ENCODE measurements at places on chromosomes 11 and 22.
A peak's percentile ranks its signal among the peaks of the same experiment; 100 is the strongest.

- peak; percentile 15 for DNase-seq
Measured at GRCh38 chr11:100830274-100830673, 143.2 kb downstream of the ARHGAP42 start.

DNA sequence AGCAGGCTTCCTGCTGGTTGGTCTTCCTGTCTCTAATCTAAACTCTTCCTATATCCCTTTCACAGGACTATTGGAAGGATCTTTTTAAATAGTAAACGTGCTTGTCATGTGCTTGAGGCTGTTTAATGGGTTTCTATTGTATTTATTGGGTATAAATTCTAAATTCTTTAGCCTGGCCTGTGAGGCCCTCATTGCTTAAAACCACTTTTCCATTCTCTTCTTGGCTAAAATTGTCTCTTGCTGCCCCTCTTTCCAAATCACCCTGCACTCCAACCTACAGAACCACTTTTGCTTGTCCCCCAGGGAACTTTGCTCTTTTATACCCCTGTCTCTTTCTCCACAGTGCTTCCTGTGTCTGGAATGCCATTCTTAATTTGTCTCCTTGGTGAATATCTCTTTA is 46.4 kb upstream of the MUC15 start:
- DNase-seq: no peak

- no peak for DNase-seq
Measured at GRCh38 chr11:59754494-59754858, 700 bp upstream of the STX3 start.

- DNase-seq: no peak
Measured at GRCh38 chr11:61580271-61580888, 496 bp downstream of the SYT7 start.

DNA sequence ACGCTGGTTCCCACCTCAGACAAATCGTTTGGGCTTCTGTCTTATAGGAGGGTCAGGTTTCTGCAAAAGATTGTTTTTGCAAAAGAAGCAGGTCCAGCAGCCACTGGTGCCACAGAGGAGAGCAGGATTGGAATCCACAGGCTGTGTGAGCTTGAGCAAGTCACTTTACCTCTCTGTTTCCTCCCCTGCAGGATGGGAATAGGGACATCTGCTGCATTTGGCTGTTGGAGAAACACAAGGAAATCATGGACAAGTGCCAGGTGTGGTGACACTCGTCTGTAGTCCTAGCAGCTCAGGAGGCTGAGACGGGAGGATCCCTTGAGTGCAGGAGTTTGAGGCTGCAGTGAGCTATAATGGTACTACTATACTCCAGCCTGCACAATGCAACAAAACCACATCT is 422.6 kb downstream of the MN1 start:
- DNase-seq: no peak

GRCh38 chr11:71119656-71120269 is 132.6 kb downstream of the SHANK2 start:
- DNase-seq: no peak

- DNase-seq: no peak
Measured at GRCh38 chr11:32100495-32100894, 9.6 kb downstream of the RCN1 start.

- DNase-seq: no peak
Measured at GRCh38 chr11:36077886-36078685, 134.2 kb downstream of the LDLRAD3 start.

DNA sequence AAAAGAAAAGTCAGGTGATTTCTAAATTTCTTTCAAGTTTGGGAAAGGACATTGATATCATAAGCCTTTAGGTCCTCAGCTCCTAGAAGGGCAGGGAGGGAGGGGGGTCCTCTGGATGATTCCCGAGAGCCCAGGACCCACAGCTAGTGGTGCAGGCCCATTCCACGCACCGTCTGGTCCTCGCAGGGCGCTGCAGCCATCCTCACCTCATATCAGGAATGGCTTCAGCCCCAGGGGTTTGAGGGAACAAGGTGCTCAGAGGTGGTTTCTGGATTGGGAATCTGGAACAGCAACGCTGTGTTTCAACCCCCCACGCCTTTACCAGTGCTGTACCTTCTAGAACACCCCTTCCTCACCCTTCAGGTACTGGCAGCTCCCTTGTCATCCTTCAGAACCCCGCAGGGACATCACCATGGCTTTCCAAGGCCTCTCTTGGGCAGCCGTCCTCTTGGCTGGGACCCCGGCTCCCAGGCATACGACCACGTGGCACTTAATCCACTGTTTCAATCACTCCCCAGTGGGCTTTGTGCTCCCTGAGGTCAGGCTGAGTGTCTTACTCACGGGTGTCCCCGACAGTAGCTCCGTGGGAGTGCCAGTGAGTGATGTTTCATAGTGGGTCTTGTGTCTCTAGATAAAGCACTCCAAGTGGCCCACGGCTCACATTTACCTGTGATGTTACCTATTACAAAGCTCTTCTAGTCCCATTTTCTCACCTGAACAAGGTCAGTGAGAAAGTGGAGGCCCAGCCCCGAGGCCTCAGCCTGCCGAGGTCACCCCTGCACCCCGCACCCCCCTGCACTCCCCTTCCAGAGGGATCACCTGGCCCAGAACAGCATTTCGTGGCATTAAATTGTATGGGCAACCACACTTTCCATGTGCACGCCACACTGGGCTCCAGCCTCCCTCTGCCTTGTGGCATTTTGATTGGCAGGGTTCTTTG is 93.9 kb downstream of the MORC2 start:
- DNase-seq: no peak

- no peak for DNase-seq
Measured at GRCh38 chr11:83480811-83481210, 194.6 kb upstream of the CCDC90B start.

DNA sequence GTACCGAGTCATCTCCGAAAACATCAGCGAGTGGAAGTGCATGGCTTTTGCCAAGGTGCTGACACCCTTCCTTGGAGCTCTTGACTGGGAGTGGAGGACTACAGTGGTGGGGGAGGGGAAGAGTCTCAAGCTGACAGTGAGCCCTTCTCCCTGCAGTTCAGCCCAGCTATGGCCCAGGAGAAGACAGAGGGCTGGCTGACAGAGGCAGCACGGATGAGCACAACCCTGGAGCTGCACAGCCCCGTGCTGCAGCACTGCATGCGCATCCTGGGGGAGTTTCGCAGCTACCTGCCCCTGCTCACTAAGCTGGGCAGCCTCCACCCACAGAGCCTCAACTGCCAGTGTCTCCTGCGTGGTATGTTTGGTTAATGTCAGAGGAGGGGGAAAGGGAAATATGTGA is 41.4 kb downstream of the DNHD1 start:
- DNase-seq: no peak

DNA sequence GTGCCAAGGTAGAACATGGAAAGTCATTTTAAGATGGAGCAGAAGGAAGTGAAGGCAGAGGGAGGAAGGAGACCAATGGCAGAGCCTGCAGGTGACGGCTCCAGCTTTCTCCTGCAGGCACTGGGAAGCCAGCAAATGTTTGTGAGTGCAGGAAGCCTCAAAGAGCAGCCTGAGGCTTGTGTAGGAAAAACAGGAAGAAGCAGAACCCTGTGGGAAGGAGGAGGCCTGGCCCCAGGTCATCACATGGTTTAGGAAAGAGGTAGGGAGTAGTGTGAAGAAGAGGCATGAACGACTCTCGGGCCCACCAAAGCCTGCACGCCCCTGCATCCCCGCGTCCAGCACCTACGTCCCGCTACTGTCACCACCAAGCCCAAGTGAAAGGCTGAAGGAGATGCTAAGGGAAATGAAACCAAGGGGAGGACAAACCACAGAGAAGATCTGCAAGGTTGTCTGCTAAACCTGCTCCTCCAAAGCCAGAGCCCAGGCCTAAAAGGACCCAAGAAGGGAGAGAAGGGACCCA is 151.5 kb downstream of the CHST1 start:
- no peak for DNase-seq

GRCh38 chr22:37609240-37610152 is 862 bp downstream of the GGA1 start:
- DNase-seq: no peak

DNA sequence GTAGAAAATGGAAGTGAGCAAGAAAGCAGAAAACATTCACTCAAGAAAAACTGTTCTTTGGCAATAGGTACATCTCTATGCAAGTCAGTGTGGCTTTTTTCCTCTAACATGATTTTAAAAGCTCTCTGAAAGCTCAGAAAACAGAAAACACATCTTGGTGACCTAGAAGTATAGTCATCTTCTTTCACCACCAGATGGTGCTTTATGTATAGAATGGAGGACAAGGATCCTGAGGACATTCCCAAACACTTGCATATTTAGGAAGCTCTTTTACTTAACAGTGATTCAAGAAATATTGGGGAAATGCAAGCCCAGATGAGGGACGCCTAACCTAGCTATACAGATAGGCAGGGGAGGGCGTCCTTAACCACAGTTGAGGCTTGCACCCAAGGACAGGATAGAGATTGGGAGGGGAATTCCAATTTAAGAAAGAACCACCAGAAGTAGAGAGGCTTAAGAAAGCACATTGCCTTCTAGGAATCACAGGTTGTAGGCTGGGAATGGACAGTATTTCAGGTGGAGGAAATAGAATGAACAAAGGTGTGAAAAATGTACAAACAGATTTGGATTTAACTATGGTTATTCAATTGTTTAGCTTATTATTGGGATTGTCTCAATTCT is 13.8 kb upstream of the CCDC81 start:
- DNase-seq: no peak

DNA sequence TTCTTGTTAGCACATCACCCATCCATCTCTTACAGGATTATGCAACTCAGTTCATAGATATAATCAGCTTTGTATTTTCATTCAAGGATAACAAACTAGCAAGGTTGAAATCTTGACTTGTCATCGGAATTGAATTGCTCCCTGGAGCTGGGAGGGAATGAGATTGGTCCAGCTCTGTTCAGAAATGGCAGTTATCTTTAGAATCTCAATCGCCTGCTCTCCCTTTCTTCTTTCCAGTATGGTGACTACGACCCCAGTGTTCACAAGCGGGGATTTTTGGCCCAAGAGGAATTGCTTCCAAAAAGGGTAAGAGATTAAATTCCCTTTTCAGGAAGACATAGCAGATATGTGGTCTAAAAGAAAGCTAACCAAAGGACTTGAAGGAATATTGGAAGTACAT is 51.0 kb downstream of the NF2 start:
- no peak for DNase-seq

DNA sequence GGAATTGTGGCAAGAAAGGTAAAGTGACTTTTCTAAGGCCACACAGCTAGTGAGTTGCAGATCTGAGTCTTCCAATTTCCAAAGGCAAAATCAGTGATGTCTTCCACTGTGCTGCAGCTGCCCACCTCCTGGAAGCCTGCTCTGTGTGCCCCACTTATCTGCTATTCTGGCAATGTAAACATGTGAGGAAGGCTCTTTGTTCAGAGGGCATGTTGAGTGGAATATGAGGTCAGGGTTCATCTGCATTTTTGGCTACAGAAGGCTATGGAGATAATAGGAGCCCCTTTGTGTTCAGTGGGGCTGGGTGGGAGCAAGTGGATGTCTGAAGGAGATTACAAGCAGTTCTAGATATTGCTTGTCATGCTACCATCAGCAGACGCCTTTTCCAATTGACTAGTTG is 396.2 kb downstream of the BUD13 start:
- DNase-seq: no peak

DNA sequence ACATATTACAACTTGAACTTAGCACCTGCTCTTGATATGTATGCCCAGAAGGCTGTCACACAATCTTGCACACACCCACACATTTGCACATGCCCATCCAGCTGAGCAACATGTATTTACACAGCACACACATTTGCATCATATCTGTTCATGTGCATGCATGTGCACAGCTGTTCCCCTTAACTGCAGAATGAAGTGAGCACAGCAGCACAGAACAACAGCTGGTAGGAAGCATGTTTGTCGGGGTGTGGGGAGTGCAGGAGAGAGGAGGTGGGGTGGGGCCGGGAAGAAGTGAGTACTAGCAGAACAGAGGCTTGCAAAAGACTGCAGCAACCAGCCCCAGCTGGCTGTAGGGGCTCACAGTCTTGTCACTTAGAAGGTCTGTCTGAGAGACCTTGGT is 296.5 kb downstream of the KIRREL3 start:
- no peak for DNase-seq

- DNase-seq: peak; percentile 86
Measured at GRCh38 chr11:31958076-31958735, 132.7 kb upstream of the RCN1 start.

DNA sequence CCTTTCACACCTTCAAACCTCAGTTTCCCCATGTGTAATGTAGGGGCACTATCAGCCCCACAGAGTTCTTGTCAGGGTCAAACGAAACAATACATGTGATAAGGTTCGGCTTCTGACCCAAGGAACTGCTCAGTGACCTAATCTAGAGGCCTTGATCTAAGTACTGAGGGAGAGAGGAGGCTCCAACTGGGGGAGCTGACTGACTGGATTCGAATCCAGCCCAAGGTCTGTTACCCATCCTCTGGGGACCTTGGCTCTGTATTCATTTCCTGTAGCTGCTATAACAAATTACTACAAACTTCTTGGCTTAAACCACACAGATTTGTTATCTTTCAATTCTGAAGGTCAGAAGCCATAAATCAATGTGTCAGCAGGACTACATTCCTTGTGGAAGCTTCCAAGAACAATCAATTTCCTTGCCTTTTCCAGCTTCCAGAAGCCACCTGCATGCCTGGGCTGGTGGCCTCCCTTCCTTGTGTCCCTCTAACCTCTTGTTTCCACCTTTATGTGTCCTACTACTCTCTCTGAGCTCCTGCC is 10.7 kb upstream of the ANAPC15 start:
- DNase-seq: no peak

GRCh38 chr22:38872831-38873248 is 824 bp upstream of the CBX6 start:
- peak; percentile 78 for DNase-seq

GRCh38 chr11:72721689-72722049 is 30.5 kb downstream of the ARAP1 start:
- peak; percentile 78 for DNase-seq

DNA sequence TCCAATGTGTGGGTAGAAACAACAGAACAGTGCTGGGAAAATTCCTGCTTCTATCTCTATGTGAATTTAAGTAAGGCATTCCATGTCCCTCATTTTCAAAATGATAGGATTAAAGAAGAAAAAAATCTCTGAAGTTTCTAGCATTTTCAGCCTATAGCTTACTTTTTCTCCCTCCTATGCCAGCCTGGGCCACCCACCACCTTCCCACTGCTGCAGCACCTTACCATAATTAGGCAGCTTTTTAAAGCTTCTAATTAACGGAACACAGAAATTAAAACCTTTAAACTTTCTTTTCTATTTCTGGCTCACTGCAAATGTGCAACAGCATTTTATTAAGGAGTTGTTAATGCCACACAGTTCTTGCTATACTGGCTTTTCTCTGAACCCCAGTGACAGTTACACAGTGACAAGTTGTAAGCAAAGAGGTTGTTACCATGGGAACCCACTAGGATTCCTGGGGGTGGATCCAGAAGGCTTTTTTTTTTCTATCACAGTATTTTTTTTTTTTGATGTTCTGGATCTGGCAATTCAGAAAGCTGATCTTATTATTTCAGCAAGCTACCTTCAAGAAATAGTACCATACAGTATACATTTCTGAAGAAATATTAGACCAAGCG is 20.2 kb downstream of the CELF1 start:
- no peak for DNase-seq

GRCh38 chr11:68380786-68381622 is 68.6 kb downstream of the LRP5 start:
- DNase-seq: peak; percentile 82

Measured in right cardiac atrium (tissue), 5 donors.